Stimulated activated CD4-positive, alpha-beta T cell treated with anti-CD3 and anti-CD28 coated beads, Interleukin-2, amount 100 ng/mL, for 24 hours (primary cell): ENCODE measurements at places on chromosomes 2 and 18.

DNA sequence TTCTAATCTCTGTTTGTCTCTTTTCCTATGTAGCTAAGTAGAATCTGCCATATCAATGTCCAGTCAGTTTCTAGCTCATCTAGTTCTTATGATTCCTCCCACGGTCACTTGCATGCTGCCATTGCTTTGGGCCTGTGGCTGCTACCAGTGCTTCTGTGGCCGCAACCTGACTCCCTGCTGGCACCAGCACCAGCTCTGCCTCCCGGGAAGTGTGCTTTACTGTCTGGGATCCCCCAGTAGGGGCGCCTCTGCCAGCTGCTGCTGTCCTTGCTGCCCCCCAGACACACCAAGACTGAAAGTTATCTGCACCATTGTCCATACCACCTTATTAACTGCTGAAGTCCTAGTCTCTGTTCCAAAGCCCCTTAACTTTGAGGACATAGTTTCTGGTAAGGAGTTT is 56.3 kb downstream of the RAPGEF4 start:
- no peak for DNase-seq

GRCh38 chr2:232325324-232326273 is 53.0 kb upstream of the ALPP start:
- peak; percentile 62 for DNase-seq

- DNase-seq: no peak
These were observed 29.8 kb downstream of the EHD3 start for GRCh38 chr2:31263636-31264190.

DNA sequence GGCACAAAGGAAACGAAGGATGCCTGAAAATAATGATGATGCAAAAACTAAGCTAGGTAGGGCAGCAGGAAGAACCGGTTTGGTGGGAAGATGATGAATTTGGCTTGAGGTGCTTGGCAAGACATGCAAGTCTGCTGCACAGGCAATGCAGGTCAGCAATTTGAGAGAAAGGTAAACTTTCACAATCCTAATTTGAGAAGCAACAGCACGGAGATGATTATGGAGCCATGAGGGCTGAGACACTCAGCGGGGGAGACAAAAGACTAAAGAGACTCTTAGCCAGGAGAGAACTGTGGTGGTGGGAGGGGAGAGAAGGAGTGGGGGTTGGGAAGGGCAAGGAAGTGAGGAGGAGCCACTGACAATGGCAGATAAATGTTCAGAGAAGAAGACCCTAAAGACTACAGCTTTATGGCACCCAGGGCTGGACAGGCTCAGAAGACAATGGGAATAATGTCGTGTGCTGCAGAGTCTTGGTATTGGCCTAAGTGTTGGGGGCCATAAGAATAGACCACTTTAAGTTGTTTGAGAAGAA is 19.4 kb upstream of the RNF149 start:
- no peak for DNase-seq

GRCh38 chr2:226634943-226635604 is 164.5 kb downstream of the IRS1 start:
- DNase-seq: no peak

- no peak for DNase-seq
These were observed 463.1 kb upstream of the DDX18 start for GRCh38 chr2:117351396-117351795.

- DNase-seq: no peak
These were observed 226.9 kb downstream of the AGPS start for GRCh38 chr2:177619461-177619860.

GRCh38 chr2:232290668-232291067 is 87.9 kb upstream of the ALPP start:
- no peak for DNase-seq

DNA sequence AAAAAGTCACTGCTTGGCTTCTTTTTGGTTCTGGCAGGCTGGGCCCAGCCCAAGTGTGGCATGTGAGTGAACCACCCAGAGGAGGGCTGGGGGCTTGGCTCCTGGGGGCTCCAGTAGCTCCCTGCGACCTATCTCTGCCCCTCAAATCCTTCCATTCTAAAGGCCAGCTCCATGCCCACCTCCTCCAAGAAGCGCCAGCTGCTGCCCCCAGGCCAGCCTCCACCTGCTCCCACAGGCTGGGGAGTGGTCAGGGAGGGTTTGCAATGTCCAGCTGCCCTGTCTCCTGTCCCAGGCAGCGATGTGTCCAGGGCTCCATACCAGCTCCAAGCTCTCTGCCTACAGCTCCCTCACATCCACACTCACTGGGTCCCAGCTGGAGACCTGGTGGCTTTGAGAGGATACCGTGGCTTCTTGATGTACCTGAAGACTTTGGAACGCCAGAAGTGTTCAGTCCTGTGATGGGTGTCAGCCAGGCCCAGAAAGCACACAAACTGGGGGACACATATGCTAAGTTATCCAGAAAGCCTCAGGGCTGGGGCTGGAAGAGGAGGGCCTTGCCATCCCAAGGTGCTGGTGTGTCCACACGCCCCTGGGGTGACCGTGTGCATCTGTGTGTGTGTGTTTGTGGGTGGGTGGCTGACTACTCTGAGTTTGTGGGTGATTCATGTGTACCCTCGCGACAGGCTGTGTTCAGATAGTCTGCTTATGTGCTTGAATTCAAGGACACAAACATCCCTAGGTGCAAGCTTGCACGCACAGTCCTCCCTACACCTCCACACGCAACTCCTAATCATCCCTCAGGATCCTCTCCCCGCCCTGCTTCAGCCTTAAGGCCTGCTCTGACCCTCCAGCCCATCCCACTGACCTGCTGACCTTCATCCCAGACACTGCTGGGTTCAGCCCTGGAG is 33.4 kb downstream of the ZFP36L2 start:
- DNase-seq: no peak

DNA sequence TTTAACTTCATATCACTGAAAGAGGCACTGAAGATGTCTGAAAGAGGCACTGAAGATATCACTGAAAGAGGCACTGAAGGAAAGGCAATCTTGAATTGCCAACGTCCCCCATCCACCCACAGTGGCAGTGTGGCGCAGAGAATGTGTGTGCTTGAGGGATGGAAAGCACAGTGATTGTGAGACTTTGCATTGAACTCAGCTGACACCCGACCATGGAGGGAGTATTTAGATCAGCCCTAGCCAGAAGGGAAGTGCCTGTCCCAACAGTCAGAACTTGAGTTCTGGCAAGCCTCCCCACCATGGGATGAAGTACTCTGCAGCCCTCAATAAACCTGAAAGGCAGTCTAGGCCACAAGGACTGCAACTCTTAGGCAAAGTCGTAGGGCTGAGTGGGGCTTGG is 33.8 kb downstream of the MAP4K3 start:
- DNase-seq: no peak

- DNase-seq: no peak
These were observed 5.0 kb upstream of the GYPC start for GRCh38 chr2:126650994-126651393.

DNA sequence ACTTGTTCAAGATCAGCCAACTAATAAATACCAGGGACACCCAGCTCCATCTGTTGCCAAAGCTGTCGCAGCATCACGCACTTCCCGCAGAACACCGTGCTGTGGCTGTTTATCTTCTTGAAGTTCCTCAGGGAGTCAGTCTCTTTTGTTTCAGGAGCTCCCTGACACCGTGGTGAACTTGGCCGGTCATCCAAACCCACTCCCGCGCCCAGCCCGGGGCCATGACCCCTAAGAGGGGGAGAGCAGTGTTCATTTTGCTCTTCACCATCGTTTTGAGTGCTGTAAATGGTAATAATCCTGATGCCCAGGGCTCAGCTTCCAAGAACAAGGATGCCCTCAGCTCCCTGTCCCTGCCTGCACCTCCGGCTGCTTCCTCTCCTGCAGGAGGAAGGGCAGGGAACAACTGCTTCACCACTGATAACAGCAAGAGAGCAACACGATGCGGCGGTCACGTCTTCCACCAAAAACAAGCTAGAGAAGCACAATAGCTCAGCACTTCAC is 131.4 kb downstream of the SEPTIN10 start:
- no peak for DNase-seq

DNA sequence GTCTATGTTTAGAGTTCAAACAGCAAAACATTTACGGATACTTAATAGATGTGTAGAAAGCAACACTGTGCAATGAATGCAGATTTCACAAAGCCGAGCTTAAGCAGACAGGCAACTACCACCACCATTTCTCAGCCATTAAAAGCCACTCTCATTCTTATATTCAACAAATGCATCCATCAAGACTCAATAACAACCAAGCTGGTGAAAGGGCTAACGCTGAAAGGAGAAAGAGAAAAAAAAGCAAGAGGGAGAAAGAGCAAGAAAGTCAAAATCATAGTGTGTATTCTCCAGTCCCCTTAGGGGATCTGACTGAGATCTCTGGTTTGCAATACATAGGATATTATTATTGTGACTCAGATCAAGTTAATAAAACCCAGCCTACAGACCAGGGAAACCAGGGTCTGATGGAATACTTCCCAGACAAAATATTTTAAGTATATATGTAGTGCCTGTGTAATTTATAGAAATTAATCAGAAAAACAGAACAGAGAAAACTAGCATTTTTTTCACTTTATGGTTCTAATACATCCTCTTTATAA is 14.1 kb downstream of the SATB2 start:
- no peak for DNase-seq

DNA sequence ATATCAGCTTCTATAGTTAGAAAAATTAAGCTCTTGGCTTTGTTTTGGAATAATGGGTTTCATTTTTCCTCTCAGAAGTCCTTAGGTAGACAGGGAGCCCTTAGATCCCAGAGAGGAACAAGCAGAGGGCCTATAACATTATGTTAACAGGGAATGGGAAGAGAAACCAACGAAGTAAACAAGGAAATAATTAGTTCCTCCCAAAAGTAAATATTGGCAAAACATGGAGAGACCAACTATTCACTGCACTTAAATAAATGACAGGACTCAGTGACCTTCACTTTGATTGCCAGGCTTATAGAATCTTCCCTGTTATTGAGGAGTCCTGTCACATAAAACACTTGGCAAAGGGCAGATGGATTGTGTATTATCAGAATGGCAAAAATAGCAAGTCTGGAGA is 5.3 kb downstream of the CRIM1 start:
- DNase-seq: no peak

- no peak for DNase-seq
These were observed 26.9 kb downstream of the CMPK2 start for GRCh38 chr2:6838673-6839319.

DNA sequence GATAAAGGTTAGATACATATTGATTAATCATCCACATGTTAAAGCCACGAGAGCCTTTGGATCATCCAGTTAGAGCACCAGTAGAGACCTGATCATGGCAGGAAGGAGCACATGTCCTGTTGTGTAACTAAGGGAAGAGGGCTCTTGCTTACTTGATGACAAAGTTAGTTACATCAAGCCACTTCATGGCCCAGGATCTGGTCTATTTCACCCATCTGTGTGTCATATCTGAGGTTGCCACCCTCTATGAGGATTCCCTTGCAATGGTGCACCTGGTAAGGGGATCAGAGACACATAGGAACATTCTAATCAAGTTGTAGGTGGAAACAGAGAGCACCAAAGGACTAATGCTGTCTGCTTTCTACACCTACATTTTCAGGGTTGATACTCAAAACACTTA is 6.7 kb downstream of the ANKAR start:
- no peak for DNase-seq

DNA sequence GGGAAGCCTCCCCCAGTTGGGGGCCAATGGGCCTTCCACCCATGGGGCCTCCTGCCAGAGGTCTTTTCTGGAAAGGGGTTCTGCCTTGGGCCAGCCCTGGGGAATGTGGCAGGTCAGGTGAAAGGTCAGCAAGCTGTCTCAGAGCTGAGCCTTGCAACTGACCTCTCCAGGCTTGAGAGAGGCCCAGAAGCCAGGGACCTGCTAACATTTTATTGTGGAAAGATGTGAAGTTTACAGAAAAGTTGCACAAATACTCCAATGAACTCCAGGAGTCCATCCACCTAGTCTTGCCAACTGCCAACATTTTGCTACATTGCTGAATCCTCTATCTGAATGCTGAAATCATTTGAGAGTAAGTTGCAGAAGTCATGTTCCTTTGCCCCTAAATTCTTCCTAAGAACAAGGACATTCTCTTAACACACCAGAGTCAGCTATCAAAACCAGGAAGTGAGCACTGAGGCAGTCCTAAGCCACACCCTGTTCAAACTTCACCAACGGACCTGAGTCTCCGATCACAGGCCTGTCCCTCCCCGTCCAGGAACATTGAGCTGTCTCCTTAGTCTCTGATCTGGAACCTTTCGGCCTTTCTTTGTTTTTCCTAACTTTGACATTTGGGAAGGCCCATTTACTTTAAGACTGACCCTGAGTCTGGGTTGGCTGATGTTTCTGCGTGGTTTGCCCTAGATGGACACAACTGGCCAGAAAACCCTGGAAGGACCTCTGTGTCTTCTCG is 4.0 kb downstream of the SNORC start:
- DNase-seq: no peak

DNA sequence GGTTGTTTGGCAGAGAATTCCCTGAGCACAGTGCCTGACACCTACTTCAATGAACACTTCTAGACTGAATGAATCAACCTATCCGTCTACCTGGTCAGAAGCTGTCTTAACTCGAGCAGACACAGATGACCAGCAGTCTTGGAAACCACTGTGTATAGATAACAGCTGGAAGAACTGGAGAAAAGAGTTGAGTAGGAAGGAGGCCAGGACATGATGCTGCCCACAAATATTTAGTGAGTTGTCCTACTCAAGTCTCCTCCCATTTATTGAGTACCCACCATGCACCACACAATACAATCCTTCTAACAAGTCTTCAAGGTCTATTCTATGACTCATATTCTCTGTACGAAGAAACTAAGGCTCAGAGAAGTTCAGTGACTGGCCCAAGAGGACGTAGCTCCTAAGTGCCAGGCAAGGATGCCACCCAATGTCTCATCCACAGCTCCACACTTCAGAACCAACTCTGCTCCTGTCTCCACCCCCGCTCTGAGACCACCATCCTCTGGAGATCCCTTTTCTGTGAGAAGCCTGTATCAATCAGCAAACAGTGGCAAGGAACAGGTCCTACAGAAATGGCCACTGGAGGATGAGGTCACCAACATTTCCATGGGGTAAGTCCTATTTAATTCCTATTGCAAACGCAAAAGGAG is 62.2 kb downstream of the GALNT14 start:
- DNase-seq: no peak

DNA sequence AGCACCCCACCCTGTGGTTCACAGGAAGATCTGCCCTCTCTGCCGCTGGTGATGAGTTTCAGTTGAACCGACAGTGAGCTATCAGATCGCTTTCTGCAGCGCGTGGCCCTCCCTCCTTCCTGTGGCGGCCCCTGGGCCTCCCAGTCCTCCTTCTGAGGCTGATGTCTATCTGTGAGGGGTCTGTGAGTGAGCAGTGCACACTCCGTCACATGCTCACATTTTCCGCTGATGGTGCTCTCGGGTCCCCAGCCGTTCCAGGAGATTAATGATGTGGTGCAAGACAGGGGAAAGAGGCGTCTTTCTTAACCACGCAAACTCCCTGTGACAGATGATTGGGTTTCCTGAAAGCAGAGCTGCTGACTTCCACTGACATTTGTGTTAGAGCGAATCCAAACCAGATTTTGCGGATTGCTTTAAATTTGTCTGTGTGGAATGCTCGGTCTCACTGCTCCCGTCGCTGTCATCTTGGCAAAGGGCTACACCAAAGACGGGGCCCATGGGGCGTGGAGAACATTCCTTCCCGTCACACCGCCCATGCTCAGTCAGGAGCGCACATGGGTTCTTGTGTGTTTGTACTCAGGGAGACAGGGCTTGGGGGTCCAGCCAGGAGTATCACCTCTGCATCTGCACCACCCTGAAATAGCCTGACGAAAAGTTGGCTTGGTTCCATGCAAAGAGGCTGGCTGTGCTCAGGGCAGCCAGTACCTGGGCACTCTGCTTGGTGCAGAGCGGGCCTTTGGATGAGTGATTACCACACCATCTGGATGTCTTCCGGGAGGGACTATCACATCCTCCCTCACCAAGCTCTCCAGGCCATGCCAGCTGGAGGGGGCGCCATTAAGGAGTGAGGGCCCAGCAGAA is 154.7 kb upstream of the HS6ST1 start:
- peak; percentile 18 for DNase-seq

GRCh38 chr2:182445391-182445965 is 18.6 kb upstream of the PDE1A start:
- DNase-seq: no peak
